ENCODE measurements at places on chromosomes 4 and X. TPM values are rescaled to one million over a fixed set of nuclear protein-coding genes. Genes with fewer than 3 reads are reported as not detected.

Gene CXCR3
- not detected for total RNA-seq

Gene HS6ST2
- total RNA-seq = 13.4 TPM

Gene MAGEA8
- not detected for total RNA-seq

Gene SOWAHD
- total RNA-seq = 1.4 TPM

Gene LNX1
- 3.3 TPM for total RNA-seq

Gene CFAP99
- total RNA-seq = 0.85 TPM

Gene PDE6B
- 8.2 TPM for total RNA-seq

Gene GC
- not detected for total RNA-seq

Gene IGSF1
- total RNA-seq = 0.48 TPM

Gene HTN1
- not detected for total RNA-seq

Gene MAGED1
- 118 TPM for total RNA-seq

Gene RNF128
- total RNA-seq = 0.17 TPM

Gene ZCCHC13
- not detected for total RNA-seq

Gene F11
- not detected for total RNA-seq

Gene SUPT20HL2
- not detected for total RNA-seq

Gene NSUN7
- total RNA-seq = 18.5 TPM

Gene ODAPH
- total RNA-seq = not detected

Gene GEMIN8
- 17.1 TPM for total RNA-seq

Gene MXRA5
- total RNA-seq = not detected

Gene OPRPN
- not detected for total RNA-seq

Gene SMR3B
- total RNA-seq = not detected

Gene NAP1L2
- not detected for total RNA-seq

Gene QRFPR
- total RNA-seq = not detected

Gene TASL
- not detected for total RNA-seq

Gene PRSS48
- not detected for total RNA-seq

Gene XK
- 3.7 TPM for total RNA-seq

Gene SHROOM4
- 1.1 TPM for total RNA-seq

Gene CYBB
- 0.31 TPM for total RNA-seq

Gene PIR
- total RNA-seq = 197 TPM

Gene MRFAP1
- 291 TPM for total RNA-seq
